ENCODE measurements at places on chromosomes 6 and 20.

DNA sequence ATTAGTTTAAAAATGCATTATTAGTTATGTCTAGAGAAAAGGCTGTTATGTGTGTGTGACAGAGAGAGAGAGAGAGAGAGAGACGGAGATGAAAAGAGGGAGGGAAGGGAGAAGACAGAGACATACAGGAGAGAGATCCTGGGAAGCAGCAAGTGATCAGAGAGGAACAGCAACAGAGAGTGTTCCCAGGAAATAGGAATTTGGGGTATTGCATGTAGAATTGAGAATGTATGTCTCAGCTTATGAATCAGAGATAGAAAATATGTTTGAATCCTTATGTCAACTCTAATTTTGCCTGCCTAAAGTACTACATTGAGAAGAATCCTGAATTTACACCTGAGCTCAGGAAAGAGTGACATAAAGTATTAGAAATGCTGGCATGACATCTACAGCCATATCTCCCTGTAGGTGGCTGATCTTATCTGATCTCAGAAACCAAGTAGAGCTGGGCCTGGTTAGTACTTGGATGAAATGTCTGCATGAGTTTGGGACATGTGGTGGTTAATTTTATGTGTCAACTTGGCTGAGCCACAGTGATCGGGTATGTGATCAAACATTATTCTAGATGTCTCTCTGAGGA lies 130.6 kb downstream of the TENT5A start:
- no peak for DNase-seq

DNA sequence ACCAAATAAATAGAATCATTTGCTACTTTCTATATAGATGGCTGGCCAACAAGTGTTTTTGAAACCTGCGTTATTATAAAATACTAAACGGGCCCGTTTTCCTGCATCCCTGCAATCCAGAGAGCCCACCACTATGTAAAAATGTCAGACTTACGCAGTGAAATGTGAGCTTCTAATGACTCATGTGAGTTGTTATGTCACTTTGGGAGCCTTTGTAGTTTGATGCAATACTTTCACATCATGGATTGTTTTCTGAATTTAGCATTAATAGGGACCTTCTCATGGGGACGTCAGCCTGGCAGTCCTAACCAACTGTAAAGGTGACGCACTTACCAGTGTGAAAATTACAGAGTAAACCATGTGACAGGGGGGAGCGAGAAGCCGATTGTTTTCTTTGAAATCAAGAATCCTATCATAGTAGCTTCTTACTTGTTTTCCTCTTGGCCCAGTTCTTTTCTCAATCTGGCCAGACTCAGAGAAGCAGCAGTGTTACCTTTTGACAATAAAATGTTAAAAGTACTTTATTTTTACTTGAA lies 75.3 kb downstream of the SSR1 start:
- no peak for DNase-seq

DNA sequence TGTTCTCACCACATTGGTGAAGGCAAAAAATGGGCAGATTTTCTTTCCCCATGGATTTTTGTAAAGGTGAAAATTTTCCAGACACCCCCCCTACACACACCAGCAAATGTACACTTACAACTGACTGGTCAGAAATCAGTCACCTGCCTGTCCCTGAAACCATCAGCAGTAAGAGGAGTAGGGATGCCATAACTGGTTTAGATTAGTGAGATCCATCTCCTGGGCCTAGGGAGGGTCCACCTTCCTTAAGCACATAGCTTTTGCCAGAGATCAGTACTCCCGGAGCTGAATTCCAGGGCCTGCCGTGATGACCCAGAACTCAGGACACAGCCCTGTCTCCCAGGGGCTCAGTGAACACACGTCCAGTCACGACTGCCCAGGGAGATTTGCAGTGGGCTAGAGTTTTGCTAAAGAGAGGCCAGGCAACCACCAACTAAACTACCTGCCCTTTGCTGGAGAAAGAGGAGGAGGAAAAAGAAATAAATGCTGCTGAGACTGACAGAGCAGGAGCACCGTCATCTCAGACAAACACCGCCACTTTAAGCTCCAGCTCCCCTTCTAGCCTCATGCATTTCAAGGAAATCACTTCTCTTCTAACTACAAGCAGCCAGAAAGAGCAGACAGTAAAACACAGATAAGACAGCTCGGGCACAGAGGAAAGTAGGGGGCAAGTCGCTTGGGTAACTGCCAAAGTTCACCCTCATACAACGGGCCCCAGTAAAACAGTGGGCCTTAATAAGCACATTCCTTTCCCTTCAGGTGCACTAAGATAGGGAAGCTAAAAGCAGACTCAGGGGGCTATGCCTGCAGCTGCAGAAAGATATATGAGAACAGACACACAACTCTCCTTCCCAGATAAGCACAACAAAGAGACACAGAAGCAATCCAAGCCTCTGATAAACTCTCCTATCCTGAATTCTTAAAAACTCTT lies 82.6 kb upstream of the SPTLC3 start:
- no peak for DNase-seq

GRCh38 chr20:57259121-57259937 lies 7.1 kb downstream of the BMP7 start:
- no peak for DNase-seq

- no peak for DNase-seq
Observed at GRCh38 chr6:164533045-164533362, 776.4 kb downstream of the C6orf118 start.

GRCh38 chr6:17413313-17413750 lies 19.9 kb downstream of the CAP2 start:
- DNase-seq, result peak; percentile 64

DNA sequence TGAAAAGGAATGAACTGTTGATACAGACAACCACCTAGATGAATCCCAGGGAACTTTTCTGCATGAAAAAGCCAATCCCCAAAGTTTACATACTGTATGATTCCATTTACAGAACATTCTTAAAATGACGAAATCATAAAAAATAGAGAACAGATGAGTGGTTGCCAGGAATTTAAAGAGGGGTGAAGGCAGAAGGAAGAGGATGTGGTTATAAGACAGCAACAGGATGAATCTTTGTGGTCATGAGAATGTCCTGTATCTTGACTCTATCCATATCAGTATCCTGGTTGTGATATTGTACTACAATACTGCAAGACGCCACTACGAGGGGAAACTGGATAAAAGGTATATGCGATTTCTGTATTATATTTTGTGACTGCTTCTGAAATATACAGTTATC lies 70.1 kb upstream of the EMILIN3 start:
- DNase-seq, result peak; percentile 61

- no peak for DNase-seq
Observed at GRCh38 chr6:7196019-7196402, 88.2 kb downstream of the RREB1 start.

GRCh38 chr6:79494841-79495240 lies 42.4 kb downstream of the LCA5 start:
- no peak for DNase-seq

DNA sequence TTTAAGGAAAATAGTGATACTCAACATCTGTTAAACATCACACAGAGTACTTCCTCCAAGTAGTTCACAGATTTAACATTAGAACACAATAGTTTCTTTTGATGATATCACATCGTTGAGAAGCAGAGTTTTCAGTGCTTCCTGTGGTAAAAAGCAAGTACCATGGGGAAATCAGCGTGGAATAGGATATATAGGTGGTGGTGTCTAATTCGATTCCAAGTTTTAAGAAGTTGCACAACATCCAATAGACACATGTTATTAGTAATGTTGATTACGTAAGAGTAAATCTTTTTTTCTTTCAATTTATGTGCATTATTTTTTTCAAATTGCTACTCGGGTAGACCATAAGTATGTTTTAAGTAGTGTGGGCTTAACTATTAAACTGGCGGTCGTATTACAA lies 360.7 kb downstream of the NKAIN2 start:
- no peak for DNase-seq

DNA sequence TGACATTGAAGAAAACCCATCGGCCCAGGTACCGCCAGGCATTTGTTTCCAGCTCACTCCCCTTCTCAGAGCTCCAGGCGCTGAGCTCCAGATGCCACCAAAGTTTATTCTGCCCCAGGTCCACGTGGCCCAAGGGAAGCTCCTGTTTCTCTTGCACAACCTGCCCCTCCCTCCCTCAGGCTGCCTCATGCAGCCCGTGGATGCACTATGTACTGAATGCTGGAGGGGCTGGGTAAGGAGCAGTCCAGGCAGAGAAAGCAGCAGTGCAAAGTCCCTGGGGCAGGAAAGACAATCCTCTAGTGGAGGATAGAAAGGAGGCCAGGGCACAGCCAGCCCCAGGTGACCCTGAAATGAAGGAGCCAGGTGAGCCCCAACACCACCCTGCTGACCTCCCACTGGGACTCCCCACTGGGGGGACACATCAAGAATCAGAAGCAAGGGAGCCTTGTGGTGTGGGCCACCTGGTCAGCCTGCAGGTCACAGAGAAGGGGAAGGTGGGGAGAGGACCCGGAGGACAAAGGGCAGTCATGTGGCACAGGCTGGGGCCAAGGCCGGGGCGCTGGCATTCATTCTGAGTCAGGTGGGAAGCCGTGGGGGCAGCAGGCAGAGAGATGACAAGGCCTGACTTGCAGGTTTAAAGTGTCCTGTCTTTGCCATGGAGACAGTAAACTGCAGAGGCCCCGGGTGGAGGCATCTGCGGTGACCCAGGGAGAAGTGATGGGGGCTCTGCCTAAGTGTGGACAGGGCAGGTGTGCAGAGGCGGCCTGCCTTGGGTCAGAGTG lies 230.1 kb downstream of the PREX1 start:
- DNase-seq, result no peak

DNA sequence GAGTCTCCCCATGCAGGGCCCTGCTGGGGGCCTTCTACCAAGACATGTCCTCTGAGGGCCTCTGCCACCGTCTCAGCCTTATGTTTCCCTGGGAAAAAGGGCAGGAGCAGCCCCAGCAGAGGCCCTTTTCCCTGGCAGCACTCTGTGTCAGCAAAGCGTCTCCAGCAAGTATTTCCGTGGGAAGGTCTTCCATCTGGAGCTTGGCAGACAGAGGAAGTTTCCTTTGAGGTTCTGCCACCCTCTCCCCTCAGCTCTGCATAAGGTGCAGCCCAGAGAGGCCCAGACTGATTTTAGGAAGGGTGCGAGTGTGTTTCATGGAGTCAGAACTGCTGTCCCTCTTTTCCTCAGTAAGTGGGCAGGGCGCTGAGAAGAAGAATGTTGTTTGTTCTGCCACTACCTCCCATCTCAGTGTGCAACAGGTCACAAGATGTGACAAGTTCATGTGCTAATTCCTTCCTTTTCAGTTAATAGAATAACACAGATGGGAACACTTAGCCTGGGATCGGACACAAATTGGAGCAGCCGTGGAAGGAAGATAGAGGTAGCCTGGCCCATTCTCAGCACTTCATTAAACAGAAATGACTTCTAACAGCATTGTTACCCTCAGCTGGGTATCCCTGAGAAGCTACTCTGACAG lies 784.4 kb downstream of the MAFB start:
- no peak for DNase-seq
